T follicular helper cell (primary cell): ENCODE measurements at places on chromosomes 2 and 18.

DNA sequence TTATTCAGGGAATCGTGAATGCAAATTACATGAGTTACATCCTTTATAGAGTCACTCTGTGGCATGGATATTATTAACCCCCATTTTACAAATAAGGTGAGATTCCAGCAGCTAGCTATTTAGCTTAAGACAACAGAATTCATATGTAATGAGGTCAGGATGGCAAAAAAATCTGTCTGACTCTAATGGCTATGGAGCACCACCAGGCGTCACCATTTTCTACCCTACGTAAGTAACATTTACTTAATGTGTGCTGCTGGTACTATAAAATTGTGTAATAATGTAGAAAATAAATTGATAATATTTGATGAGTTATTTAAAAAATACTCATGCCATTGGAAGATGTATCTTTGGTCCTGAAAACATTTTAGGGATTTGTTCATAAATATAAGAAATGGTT, 2040.1 kb upstream of the LRRTM1 start:
- no peak for DNase-seq

GRCh38 chr2:125582516-125582915, 1073.4 kb upstream of the GYPC start:
- no peak for DNase-seq

GRCh38 chr18:58313491-58314032, 269.5 kb downstream of the NEDD4L start:
- no peak for DNase-seq

DNA sequence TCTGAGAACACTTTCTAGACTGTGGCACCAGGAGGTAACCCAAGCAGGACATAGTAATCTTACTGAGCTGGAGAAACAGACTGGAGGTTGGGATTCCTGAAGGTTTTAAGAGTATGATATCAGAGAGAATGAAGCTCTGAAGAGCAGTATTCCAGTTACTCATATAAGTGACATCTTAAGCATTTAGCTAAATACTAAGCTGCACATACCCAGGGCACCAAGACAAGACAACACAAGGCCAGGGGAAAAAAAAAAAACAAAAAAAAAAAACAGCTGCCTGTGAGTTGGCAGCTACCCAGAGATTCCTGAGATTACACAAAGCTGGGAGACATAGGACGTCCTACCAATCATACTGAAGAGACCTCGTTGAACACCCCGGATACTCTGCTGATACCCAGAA, 175.8 kb downstream of the SRBD1 start:
- no peak for DNase-seq

DNA sequence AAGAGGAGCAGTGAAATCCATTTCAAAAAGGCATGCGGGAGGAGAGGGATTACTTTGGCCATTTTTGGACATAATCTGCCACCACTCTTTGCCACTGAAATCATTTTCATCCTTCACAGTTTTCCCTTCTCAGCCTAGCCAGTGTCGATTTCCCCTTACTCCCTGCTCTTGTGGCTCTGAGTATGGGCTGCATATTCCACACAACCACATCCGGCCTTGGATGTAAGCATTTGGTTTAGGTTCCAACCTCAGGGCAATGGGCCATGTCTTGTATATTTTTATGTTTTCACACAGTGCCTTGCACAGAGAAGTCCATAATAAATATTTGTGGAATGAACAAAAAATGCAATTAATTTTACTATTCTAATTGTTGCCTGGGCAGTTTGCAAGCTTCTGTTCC, 7.7 kb upstream of the SERPINE2 start:
- DNase-seq: no peak

GRCh38 chr2:52112141-52112540, 1080.2 kb upstream of the NRXN1 start:
- no peak for DNase-seq

- DNase-seq: no peak
Observed at GRCh38 chr18:9907867-9908266, 5.9 kb upstream of the VAPA start.

- DNase-seq: no peak
Observed at GRCh38 chr2:145007093-145007959, 487.4 kb upstream of the ZEB2 start.

DNA sequence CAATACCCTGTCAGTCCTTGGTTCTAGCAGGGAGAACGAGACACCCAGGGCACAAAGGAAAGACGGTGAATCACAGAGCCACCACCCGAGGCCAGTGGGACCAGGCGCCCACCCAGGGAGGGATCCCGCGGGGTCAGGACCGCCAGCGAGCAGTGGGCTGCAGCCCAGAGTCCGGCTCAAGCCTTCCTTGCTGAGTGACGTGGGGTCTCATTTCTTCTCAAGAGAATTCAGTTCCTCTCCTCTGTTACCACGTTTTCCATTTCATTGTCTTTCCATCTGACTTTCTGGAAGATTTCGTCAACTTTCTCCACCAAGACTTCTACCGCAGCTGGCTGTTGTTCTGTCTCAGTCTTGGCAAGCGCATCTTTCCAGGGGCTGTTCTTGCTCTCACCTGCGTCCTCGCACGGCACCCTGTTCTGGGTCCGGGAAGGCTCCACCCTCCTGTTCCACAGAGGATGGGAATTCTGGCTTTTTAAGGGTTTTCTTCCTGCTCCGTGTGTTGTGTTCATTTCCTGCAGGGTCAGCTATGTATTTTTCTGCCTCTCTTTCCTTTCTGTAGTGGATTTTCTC, 248.6 kb downstream of the NDUFA10 start:
- DNase-seq: no peak

DNA sequence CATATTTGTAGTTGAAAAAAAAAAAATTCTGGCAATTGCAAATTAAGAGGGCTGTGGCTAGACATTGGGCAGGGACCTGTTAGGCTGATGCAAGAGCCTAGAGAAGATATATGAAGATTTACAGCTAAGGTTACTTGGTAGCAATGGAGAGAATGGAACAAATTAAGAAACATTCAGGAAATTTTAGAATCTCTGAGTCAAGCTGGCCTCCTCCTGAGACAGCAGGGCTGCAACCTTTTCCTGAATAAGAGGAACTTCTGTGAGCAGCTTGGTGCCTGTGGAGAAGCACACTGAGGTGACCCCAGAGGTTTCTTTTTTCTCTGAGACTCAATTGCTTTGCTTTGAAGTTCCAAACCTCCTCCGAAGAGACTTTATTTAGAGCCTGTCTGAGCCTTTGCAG, 118.6 kb upstream of the LRATD1 start:
- no peak for DNase-seq

GRCh38 chr2:136209561-136210454, 91.9 kb upstream of the CXCR4 start:
- DNase-seq: no peak

DNA sequence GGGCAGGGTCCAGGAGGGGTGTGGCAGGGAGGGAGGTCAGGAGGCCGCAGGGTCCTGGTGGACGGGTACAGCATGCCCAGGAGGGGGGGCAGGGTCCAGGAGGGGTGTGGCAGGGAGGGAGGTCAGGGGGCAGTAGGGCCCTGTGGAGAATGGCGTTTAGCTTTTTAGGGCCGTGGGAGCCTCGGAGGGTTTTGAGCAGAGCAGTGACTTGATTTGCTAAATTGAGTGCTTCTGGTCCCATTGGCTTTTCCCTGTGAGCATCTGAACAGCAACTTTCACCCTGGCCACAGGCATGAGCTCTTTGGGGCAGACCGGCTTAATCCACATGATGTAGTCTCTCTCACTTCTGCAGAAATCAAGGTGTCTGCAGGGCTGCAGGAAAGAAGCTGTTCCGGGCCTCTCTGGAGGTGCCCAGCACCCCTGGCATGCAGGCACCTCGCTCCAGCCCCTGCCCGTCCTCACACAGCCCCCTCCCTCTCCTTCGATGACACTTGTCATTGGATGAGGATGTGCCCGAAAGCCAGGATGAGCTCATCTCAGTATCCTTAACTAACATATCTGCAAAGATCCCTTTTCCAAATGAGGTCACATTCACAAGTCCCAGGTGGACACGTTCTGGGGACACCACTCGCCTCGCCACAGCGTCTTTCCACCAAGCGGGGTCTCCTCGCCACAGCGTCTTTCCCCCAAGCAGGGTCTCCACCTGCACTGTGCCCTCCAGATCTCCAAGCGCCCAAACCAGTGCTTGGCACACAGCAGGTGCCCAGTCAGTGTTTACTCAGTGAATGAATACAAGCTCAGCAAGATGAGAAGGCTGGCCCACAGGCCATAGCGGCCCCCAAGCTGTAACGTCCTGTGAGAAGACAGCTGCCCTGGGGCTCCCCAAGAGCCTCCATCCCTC, 94.0 kb downstream of the NDUFA10 start:
- DNase-seq: no peak

- DNase-seq: no peak
Observed at GRCh38 chr18:22637787-22638186, 220.1 kb upstream of the CTAGE1 start.

DNA sequence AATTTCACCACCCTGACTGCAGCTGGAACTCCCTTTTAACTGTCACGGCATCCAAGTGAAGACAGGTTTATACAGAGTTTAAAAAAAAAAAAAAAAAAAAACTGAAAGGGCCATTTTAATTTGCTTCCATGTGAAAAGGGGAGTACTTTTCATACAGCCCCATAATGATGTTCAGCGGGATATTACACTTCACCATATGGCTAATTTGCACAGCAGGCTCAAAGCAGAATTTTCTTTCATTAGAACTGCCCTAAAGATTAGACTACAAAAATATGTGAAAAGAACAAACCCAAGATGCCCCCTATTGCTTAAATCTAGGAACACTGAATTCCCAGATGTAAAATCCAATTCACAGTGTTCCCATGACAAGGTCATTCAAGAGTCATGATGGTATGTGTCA, 301.8 kb downstream of the EXOC6B start:
- no peak for DNase-seq

- no peak for DNase-seq
Observed at GRCh38 chr18:61755555-61755954, 137.3 kb downstream of the RNF152 start.

GRCh38 chr2:102033031-102033749, 41.4 kb downstream of the IL1R2 start:
- no peak for DNase-seq

DNA sequence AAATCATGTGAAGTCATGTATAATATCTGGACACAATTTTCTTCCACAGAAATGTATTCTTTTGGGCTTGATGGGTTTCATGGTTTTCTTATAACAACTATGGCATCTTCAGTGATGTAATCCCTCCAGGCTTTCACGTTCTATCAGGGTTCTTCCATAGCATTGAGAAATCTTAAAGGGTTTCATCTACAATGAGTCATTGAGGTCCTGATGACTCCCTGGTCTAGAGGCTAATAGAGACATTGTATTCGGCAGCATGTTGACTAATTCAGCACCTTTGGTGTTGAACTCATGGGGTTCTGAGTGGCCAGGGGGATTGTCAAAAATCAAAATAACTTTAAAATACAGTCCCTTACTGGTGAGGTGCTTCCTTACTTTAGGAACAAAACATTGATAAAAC, 614.0 kb upstream of the CRIM1 start:
- DNase-seq: no peak

DNA sequence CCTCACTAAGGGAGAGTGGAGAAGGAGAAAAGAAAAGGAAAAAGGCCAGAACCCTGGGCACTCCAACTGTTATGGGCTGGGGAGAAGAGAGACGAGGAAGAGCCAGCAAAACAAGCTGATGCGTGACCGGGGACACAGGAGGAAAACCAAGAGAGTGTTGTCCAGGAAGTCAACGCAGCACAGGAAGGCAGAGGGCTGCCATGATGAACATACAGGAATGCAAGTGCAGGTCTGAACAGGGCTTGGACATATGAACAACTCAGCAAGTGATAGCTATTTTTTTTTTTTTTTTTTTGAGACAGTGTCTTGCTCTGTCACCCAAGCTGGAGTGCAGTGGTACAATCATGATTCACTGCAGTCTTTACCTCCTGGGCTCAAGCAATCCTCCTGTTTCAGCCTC, 28.4 kb downstream of the SIX3 start:
- DNase-seq: no peak

DNA sequence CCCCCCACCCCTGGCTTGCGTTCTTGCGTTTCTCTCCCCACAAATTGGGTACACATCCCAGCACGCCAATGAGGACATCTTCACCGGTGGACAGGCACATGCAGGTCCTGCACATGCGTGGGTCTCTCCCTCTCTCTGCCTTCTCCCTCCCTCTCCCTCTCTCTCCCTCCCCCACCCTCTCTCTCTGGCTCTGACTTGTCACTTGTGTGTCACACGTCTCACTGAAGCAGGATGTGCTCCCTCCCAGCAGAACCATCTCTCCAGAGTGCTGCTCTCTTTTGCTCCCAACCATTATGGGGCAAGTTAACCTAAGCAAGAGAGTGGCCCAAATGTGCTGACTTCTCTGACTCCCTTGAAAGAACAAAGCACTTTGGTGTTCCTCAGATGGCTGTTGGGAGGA, 120.8 kb upstream of the CAB39 start:
- no peak for DNase-seq

DNA sequence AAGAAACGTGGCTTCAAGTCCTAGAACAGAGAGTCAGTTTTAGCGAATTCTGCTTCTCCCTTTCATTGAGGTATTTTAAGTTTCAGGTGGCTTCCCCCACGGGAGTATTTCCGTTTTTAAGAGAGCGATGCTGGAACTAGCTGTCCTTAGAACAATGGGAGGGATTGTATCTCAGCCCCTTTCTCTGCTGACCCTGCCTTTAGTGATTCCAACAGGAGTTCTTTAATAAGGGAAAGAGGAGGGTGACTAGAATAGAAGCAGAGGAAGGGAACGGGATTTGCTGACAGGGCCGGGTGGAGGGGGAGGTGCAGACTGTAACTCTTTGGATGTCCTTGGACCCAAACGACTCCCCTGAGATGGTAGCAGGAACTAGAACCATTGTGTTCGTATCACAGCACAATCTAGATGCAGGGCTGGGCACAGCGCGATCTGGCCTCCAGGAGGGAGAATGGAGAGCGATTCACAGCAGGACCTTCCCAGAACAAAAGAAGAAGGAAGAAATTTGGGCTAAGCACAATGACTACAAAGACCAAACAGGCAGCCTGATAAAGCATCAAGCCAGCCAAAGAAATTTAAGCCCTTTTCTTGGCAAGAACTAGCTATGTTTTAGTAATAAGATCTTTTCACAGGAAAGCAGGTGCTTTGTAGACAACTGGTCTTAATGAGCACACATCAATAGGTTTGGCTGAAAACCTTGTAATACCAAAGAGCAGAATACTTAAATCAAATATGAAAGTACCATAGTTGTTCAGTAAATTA, 15.8 kb upstream of the RTTN start:
- DNase-seq: no peak

DNA sequence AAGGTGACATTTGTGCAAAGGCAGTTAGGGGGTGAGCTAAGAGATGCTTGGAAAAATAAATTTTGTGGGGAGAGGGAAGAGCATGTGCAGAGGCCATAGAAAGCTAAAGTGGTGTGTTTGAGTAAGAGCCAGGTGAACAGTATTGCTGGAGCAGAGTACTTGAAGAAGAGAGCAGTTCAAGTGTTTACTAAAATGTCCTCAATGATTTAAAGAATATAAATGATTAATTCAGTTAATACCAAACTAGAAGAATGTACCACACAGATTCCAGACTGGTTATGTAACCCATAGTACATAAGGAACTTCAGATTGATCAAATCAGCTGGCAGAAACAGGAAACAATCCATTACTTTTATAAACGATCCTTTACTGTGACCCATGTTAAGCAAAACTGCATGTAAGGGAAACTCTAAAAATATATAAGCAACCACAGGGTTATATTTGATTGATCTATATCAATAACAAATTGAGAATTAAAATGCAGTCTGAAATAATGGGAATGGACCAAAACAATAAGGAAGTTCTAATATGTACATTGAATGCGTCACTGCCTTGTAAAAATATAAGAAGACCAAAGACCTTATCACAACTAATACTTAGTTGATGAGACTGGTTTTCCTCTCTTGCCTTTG, 76.9 kb downstream of the LDAH start:
- DNase-seq: no peak

GRCh38 chr18:56903686-56904085, 243.2 kb upstream of the BOD1L2 start:
- no peak for DNase-seq

GRCh38 chr18:52008736-52009135, 331.3 kb upstream of the DCC start:
- DNase-seq: no peak
